NCI-H2107 (cell line): ENCODE measurements at places on chromosomes 7 and 10.

- no peak for DNase-seq
These were observed 131.6 kb downstream of the PKD1L1 start for GRCh38 chr7:47816647-47817046.

DNA sequence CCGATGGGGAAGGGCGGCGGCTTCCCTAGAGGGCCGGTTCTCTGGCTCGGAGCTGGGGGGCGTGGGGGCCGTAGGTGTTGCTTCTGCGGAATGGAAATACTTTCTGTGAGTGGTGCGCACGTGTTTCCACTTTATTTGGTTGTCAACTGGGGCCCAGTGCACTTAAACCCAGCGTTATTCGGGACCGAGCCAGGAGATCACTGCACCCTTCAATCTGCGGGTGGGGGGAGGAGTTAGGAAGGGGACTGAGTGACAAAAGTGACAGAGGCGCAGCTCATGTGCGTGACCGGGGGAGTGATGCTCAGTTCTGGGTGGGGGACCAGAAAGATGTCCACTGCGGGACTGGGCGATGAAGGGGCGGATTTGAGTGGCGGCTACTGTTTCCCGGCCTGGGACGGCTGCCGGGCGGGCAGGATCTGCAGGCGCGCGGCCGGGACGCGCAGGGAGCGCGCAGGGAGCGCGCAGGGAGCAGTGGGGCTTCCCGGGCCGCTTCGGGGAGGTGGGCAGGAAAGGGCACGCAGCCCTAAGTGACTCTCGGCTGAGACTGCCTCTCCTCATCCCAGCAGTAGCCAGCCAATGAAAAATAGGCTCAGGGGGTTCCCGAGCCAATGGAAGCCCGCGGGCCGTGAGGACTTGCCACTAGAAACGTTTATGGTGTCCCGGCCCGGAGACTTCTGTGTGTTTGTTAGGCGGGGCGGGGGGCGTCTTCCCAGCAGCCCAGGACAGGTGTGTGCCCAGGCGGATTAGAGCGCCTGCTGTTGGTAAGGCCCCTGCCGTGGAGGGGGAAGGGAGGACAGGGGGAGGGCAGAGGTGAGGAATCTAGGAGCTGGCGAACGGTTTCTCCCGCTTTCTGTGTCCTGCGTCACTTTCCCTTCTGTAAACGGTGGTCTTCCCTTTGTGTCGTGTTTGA is 54.3 kb upstream of the KDM7A start:
- DNase-seq = no peak

DNA sequence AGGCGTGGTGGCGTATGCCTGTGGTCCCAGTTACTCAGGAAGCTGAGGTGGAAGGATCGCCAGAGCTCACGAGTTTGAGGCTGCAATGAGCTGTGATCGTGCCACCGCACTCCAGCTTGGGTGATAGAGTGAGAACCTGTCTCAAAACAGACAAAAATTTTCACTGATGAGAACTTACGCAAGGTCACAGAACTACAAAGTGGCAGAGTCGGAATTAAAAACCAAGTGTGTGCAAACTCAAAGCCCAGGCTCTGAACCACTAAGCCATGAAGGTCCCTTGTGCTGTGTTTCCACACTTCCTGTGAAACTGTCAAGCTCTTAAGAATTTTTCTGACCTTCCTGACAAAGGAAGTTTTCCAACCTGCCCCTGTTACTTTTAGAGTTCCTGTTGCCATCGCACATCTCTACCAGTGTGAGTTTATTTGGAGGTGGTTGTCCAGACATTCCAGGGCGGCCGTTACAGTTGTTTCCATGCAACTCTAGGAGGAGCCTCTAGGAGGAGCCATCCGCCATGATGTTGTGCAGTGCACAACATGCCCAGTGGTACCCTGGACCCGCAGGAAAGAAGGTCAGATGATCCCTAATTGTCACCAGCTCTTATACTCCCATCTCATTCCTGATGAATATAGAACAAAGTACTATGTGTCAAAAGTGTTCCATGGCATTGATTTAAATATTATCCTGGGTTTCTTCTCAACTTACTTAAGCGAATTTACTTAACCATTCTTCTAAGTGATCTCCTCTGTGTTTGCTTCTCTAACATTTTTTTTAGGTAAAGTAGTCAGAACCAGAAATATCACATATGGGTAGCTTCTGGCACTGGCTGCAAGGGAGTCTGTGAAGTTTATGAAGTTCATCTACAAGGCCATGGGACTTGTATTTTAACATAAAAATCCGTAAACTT is 49.0 kb upstream of the LYZL1 start:
- no peak for DNase-seq

GRCh38 chr7:84394219-84394618 is 199.6 kb upstream of the SEMA3A start:
- DNase-seq = no peak

- no peak for DNase-seq
These were observed 28.8 kb upstream of the TSPAN33 start for GRCh38 chr7:129115676-129116075.

- no peak for DNase-seq
These were observed 3.1 kb downstream of the ARHGAP22 start for GRCh38 chr10:48601789-48602188.
